Activated naive CD4-positive, alpha-beta T cell treated with anti-CD3 and anti-CD28 coated beads for 36 hours (primary cell): ENCODE measurements at places on chromosomes 2 and 18. TPM values are rescaled to one million over a fixed set of nuclear protein-coding genes. Genes with fewer than 3 reads are reported as not detected.

The SPRED2 gene
- total RNA-seq, result 8.0 TPM

The SCYGR8 gene
- total RNA-seq, result not detected

The AP1S3 gene
- total RNA-seq, result 12.8 TPM

The PRKCE gene
- total RNA-seq, result 9.4 TPM

The DAW1 gene
- not detected for total RNA-seq

The C2orf78 gene
- total RNA-seq, result not detected

The CD207 gene
- total RNA-seq, result not detected
